Endothelial cell of umbilical vein (primary cell): ENCODE measurements at places on chromosomes 5 and 9. TPM values are rescaled to one million over a fixed set of nuclear protein-coding genes. Genes with fewer than 3 reads are reported as not detected.

The REEP2 gene
- total RNA-seq: 4.0 and 4.4 TPM in 2 replicates

DNA sequence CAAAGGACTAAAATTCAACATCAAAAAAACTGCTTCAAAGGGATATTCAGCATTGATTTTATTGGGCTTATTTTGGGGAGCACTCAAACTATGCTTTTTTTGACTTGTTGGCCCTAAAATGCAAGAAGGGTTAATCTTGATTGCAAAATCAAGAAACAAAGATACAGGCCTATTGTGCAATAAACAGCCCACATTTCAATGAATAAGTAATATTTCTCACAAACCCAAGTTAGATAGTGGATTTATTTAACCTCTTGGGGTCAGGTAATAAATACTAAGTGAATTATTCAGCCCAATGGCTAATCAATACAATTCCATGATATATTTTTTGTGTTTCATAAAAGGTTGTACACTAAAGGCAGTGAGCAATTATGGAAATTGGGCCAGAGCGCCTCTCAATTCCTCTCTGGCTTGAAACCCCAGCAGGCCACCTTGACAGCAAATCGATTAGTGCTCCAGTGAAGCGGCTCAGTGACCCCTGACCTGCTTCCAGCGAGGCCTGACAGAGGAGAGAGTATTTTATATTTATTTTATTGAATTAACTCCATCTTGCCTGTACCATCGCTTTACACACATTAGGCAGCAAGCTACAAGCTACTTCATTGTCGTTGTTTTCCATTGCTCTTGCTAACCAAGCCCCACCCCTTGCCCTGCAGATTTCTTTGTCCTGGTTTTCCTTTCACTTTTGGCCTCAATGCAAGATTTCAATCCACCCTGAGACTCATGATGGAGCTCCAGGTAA lies 65.5 kb downstream of the EBF1 start:
- no peaks in the 10 kb centered on the region for H3K4me1 ChIP-seq
- DNase-seq: no peak
- H3K27me3 ChIP-seq: peaks cover 10% of the 10 kb centered on the region

- H3K27ac ChIP-seq: no peak overlapping the region
- no peaks in the 10 kb centered on the region for H3K4me1 ChIP-seq
- no peaks in the 10 kb centered on the region for H3K36me3 ChIP-seq
- no peak overlapping the region for H3K4me3 ChIP-seq
- no peaks in the 10 kb centered on the region for H3K27me3 ChIP-seq
These were observed 581.8 kb downstream of the TAF11L14 start for GRCh38 chr5:18216016-18216415.

GRCh38 chr5:60280943-60281342 lies 387.4 kb upstream of the PDE4D start:
- H3K27me3 ChIP-seq: no peaks in the 10 kb centered on the region
- H3K27ac ChIP-seq: no peak overlapping the region
- H3K4me1 ChIP-seq: peaks cover 8% of the 10 kb centered on the region
- no peak for DNase-seq
- H3K4me3 ChIP-seq: no peak overlapping the region
